ENCODE measurements at places on chromosomes 12 and 14.

DNA sequence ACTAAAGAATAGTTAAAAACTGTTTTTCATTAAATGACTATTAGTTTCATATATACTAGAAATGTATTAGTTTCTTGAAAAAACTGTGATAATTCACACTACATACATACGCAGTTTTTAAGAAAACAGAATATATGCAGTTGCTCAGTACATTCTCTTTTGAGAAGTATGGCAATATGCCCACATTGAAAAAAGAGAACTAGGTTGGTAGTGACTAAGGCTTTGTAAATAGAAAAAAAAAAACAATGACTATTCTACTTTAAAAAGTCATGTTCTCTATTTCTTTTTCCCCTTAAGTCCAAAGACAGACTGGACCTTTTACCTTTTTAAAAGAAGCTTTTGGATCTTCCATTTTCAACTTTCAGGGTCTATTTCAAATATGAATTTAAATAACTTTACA, 25.0 kb downstream of the SNX6 start:
- no peak for DNase-seq

DNA sequence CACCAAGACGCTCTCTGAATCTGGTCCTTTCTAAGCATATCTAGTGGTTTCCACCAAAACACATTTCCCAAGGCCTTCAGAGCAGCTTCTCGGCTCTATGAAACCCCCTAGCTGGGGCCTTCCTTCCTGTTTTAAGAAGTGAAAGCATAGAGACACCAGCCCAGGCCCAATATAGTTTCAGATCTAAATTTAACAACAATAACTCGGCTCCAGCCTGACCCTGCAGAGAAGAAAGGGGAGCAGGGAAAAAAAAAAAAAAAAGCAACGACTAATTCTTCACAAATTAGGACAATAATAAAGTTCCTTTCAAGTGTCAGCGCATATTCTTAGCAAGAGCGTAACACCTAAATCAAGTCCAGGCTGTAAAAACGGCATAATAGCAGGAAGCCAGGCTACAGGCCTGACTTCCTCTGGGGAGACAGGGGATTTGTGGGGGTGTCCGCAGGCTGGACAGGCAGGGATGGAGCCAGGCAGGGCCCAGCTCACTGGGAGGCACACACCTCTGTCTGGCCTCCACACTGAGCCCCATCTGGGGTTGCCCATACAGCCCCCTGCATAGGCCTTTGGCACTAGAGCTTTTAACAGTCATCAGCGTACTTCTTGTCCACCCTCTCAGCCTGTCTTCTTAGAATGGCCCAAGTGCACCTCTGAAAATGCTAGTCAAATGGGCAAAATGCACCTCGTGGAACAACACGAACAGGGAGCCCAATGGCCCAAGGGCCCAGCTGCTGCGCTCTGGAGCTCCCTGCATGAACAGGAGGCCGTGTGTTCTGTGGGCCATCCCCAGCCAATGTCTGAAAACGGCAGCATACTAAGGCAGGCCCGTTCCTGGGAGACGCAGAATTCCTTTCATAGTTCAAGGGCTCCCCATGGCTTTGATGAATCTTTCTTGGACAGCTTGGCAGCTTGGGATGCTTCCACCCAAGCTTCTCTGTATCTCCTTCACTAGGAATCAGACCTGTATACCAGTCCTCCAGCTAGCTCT, 772.9 kb downstream of the MED13L start:
- no peak for DNase-seq

DNA sequence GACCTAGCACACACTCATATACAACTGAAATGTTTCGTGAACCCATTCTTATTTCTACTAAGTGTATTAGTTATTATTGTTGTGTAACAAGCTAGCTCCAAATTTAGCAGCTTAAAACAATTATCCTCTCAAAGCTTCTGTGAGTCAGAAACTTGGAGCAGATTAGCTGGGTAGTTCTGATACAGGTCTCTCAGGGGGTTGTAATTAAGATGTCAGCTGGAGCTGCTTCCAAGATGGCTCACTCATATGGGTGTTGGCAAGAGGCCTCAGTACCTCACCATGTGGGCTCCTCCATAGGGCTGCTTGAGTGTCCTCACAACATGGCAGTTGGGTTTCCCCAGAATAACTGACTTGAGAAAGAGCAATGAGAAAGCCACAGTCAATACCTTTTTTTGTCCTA, 9.8 kb downstream of the GPR135 start:
- no peak for DNase-seq

DNA sequence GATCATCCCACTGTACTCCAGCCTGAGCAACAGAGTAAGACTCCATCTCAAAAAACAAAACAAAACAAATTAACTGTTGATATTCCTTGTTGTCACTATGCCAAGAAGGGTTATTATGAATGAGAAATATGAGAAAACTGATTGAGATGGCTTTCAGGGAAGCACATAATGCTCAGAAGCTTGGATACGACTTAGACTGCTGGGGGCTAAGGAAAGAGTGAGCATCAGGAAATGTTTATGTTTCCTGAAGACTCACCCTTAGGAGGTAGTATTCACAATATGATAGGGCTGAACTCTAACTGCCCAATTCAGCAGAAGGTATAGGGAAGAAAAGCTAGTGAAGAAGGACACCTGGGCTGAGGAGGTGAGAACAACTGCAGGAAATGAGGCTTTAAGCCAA, 6.3 kb downstream of the STYK1 start:
- DNase-seq: no peak

- peak; percentile 68 for DNase-seq
Observed at GRCh38 chr14:61388173-61388975, 67.0 kb downstream of the PRKCH start.

DNA sequence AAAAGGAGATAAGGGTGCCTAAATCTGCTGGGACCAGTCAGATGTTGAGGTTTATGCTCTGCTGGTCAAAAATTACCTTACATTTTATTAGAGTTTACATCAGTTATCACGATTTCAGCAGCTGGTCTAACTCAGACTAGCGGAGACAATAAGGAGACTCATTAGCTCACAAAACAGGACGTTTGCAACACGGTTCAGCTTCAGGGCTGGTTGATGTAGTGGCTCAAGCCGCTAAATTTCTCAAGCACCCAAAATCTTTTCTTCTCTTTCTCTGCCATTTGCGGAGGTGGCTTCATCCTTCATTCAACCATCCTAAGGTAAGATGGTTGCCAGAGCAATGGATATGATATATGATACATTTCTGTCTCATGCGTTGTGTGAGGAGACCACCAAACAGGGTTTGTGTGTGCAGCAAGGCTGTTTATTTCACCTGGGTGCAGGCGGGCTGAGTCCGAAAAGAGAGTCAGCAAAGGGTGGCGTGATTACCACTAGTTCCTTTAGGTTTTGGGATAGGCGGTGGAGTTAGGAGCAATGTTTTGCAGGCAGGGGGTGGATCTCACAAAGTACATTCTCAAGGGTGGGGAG, 30.3 kb upstream of the CLIP1 start:
- no peak for DNase-seq

- no peak for DNase-seq
Observed at GRCh38 chr12:32476446-32476845, 77.1 kb downstream of the FGD4 start.

- peak; percentile 86 for DNase-seq
Observed at GRCh38 chr12:122064025-122064777, 14.4 kb upstream of the MLXIP start.

- no peak for DNase-seq
Observed at GRCh38 chr12:52530366-52530765, 10.2 kb upstream of the KRT5 start.

- DNase-seq: no peak
Observed at GRCh38 chr14:99744199-99744872, 48.9 kb upstream of the EML1 start.

- no peak for DNase-seq
Observed at GRCh38 chr12:99455350-99456035, 192.1 kb upstream of the GARIN6 start.

DNA sequence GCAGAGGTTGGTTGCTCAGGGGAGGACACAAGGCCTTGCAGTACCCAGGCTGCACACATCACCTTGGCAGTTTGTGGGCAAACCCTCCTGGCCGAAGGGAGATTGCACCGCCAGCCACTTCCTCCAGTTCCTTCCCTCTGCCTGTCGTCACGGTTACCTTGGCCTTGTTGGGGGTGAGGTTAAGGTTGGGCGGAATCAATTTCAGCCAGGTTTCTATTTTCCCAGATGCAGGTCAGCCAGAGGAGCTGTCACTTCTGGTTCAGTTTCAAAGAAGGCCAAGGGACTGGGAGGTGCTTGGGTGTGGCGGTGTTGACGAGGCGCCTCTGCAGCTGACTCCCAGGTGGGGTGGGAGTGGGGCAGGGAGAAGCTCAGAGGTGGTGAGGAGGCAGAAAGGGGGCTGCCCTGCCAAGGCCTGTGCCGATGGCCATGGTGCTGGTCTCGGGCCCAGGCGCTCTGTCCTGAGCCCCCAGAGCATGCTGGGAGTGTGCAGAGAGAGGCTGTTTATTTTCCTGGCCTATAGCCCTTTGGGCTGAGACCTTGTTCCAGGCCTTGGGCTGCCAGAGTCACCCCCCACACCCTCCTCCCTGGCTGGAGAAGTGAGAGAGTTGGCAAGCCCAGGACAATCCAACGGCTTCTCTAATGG, 31.4 kb downstream of the JDP2 start:
- no peak for DNase-seq

DNA sequence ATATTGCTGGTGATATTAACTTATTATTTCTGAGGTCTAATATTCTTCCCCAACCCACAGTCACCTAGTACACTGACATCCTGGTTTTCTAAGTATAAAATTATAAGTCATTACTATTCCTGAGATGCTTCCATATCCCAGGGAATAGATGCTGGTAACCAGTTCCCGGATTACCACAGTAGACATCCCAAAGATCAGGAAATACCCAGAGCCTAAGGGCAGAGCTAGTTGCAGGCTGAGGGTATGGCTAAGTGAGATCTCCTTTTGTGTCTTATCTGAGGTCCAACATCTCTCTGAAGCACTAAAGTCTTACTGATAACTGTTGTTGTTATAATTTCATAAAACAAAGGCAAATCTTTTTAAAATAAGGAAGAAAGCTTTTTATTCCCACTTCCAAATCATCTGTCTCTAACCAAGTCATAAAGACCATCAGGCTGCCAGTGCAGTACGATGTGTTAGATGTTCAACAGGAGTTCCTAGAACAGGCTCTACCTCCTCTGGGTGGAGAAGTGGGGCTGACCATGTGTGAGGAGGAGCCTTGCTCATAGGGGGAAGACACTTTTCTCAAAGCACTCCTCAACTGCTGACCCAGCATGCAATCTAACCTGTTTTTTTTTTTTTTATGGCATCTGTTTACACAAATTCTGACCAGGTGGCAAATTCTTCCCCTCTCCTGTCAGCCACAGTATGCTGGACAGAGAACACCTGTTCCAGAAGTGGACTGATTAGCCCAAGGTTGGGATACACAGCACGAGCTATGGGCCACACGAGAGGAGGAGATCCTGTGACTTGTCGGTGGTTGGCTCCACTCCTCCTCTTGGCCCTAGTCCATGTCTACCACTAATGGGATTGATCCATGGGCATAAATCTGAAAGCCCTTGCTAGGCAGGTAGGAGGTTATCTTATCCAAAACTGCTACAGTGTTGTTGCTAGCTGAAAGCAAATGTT, 16.1 kb upstream of the GRIP1 start:
- no peak for DNase-seq

GRCh38 chr14:36207500-36207899, 31.0 kb upstream of the PTCSC3 start:
- DNase-seq: no peak

DNA sequence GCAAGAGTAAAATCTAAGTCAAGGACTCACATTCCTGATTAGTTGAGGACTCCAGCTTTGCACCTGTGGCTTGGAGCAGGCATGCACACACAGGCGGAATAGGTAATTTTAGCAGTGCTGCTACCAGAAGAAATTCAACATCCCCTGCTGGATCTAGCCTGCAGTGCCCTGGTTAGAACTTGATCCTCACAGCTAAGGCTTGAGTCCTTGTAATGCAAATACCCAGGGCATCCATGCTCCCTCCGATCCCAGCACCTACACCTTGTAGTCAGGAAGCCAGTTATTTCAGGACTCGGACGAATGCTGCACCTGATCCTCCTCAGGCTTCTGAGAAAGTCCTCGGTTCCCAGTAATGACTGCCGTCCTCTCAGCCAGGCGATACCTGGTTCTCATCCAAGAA, 309.0 kb upstream of the AMIGO2 start:
- no peak for DNase-seq

DNA sequence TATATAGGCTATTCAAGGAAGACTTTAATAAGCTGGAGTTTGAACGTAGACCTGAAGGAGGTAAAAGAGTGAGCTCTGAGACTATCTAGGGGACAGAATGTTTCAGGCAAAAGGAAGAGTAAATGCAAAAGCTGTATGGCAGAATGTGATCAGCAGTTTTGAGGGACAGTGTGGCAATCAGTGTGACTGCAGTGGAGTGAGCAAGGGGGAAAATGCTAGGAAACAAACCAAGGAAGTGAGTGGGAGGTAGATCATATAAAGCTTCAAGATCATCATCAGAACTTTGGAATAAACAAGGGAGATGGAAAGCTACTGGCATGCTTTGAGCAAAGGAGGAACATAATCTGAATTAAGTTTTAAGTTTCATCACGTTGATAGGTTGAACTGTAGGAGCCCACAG, 67.5 kb upstream of the BTG1 start:
- no peak for DNase-seq

DNA sequence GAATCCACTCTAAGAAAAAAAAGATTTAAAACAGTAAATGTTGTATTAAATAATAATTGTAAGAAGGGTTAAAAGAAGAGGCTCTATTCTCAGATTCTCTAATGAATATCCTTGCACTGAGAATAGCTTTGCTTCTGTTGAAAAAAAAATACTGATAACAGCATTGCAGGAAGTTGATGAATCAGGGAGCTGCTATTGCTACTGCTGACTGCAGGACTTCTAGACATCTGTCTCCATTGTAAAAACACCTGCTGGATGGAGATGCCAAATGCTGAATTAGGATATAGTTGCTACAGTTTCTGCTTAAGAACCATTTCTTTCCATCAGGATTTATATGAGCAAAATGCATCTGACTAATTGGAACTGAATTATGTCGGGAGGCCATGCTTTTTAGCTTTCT, 50.3 kb upstream of the ANP32D start:
- no peak for DNase-seq

Measured in ureter (tissue), 1 donor.